ENCODE measurements at places on chromosomes 5 and 9.

- no peak for DNase-seq
Measured at GRCh38 chr9:110951805-110952539, 86.3 kb downstream of the LPAR1 start.

DNA sequence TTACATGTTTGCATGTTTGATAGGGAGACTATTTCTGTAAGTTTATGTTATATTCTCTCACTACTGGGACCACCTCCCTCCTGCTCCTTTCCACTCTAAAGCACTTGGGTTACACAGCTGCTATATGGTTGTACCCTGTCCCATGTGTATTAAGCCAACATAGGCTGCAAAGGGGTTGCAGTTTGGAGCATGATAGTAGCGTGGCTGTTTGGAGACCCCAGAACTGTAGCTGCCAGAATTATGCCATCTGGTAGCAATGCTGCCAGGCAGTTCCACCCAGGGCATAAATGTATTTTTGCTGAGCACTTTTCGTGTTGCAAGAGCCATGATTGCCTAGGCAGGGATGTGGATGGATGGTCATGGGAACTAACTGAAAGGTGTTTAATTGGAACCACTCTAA is 81.8 kb downstream of the CNTLN start:
- DNase-seq: no peak

DNA sequence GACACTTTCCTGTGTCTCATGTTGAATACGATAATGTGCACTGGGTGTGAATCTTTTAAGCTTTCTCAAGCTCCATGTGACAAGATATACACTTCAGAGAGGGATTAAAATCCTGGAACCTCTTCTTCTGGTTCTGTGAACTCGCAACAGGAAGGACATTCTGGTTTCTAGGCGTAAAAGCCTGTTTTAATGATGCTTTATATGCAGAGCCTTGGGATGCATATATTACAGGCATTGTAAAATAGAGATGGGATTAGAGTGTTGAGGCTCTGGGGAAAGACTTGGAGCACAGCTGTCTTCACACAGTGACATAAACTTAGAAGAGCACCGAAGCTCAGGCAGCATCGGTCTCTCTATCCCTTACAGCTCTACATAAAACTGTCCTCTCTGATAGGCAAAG is 107.7 kb upstream of the SV2C start:
- no peak for DNase-seq

DNA sequence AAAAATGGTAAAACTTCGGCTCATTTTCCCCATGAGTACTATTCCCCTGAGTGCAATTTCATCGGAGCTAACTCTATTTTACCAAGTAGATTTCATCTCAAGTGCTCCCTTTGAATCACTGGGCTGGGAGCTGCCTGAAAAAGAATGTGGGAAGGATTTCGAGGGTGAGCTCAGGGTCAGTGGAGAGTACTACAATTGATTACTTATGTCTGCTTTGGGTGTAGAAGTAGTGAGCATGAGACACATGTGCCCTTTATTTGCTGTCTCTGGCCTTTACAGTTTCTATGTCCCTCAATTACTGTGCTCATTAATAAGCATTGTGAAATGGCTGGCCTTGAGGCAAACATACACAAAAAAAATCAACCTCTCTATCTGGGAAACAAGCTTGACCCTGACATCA is 172.7 kb upstream of the RFX3 start:
- DNase-seq: no peak

- no peak for DNase-seq
Measured at GRCh38 chr5:178433273-178433775, 156.9 kb downstream of the COL23A1 start.

- no peak for DNase-seq
Measured at GRCh38 chr5:100434815-100435214, 100.4 kb upstream of the FAM174A start.

DNA sequence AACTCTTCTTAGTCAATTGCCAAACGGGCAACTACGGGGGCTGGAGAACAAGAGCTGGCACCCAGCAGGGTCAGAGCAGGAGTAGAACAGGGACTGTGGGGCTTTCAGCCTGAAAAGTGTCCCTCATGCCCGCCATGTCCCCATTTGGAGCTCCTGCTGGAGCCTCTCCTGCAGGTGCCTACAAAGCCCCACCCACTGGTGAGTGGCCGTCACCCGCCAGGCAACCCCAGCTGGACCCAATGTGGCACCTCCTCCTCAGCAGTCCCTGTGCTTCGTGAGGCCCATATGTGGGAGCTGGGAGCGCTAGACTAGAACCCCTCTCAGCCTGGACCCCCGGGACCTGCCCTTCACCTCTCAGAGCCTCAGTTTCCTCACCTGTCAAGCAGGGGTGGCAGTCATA is 40.9 kb downstream of the VAV2 start:
- DNase-seq: no peak

GRCh38 chr9:115385383-115386122 is 267.6 kb upstream of the TNC start:
- DNase-seq: no peak

GRCh38 chr5:9037048-9037447 is 508.8 kb downstream of the SEMA5A start:
- DNase-seq: no peak

GRCh38 chr9:110812886-110813285 is 144.3 kb downstream of the MUSK start:
- DNase-seq: no peak

GRCh38 chr9:22457448-22457847 is 10.8 kb downstream of the DMRTA1 start:
- no peak for DNase-seq

- DNase-seq: no peak
Measured at GRCh38 chr5:148807851-148808250, 18.6 kb upstream of the ADRB2 start.

- DNase-seq: no peak
Measured at GRCh38 chr5:31921852-31922305, 252.2 kb downstream of the GOLPH3 start.

DNA sequence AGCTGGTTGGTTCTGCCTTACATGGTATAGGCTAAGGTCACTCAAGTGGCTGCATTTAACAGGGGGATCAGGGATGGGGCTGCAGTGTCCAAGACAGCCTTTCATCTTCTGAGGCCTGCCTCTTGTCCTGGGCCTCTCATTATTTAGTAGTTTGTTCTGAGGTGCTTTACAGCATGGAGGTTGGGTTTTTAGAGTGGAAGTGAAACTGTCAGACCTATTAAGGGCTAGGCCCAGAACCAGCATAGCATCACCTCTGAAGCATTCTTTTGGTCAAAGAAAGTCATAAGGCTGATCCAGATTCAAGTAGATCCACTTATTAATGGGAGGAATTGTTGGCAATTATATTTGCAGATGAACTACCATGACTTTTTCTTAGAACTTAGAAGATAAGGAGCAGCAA is 146.0 kb upstream of the NMUR2 start:
- DNase-seq: no peak

- peak; percentile 66 for DNase-seq
Measured at GRCh38 chr5:14351845-14352712, 208.9 kb downstream of the TRIO start.

GRCh38 chr9:86287013-86287412 is 4.7 kb upstream of the ISCA1 start:
- DNase-seq: no peak

DNA sequence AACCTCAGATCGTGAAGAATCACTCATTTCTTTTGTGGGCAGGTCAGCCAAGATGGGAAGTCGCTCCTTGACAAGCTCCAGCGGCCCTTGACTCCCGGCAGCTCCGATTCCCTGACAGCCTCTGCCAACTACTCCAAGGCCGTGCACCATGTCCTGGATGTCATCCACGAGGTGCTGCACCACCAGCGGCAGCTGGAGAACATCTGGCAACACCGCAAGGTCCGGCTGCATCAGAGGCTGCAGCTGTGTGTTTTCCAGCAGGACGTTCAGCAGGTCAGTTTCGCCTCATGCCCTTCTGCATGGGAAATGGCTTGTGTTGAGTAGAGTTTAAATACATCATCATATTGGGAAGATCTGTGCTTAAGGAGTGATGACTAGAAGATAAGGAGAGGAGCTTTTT is 173.3 kb downstream of the TRIO start:
- DNase-seq: peak; percentile 22

GRCh38 chr5:73189871-73190376 is 16.9 kb downstream of the TMEM174 start:
- DNase-seq: no peak

- DNase-seq: no peak
Measured at GRCh38 chr5:109713453-109713852, 23.7 kb downstream of the MAN2A1 start.

- DNase-seq: no peak
Measured at GRCh38 chr5:10106806-10107205, 142.9 kb downstream of the ATPSCKMT start.

- peak; percentile 62 for DNase-seq
Measured at GRCh38 chr9:16364347-16364746, 506.1 kb downstream of the BNC2 start.

GRCh38 chr9:90943341-90943740 is 141.7 kb downstream of the SYK start:
- no peak for DNase-seq

- DNase-seq: no peak
Measured at GRCh38 chr5:91384671-91385430, 1.7 kb upstream of the ARRDC3 start.

DNA sequence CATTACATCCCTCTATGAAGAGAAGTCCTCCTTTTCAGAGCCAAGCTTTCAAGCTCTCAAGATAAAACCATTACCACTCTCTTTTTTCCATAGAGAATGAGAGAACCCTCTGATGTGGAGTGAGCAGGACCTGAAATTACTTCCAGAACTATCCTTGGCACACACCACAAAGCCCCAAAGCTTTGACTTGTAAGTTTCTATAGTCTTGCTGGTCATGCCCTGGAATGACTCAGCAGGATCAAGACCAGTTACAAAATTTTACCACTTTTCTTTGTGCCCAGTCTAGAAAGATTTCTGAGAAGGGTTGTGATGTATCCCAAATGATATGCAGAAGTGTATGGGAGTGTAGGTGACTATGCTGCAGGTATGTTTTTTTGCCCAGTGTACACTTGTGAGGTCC is 760.6 kb downstream of the TLE1 start:
- no peak for DNase-seq

DNA sequence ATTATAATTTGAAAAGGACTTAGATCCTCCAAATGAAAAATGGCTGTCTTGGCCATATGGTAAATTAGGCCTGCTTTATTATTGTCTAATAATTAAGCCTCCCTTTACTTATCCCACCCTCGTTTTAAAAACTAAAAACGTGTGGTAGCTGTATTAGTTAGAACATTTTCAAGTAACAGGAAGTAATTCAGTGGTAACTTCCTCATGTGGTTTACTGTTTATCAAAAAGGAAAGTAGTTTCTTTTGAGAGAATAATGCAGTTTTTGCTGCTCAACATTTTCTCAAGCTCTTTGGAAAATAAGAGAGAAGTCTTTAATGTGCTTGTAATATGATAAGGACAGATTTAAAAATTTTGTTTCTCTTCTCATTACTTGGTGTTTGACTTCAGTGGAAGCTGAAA is 26.0 kb downstream of the ZCCHC7 start:
- DNase-seq: no peak

- DNase-seq: no peak
Measured at GRCh38 chr9:4177970-4178758, 121.7 kb downstream of the GLIS3 start.

DNA sequence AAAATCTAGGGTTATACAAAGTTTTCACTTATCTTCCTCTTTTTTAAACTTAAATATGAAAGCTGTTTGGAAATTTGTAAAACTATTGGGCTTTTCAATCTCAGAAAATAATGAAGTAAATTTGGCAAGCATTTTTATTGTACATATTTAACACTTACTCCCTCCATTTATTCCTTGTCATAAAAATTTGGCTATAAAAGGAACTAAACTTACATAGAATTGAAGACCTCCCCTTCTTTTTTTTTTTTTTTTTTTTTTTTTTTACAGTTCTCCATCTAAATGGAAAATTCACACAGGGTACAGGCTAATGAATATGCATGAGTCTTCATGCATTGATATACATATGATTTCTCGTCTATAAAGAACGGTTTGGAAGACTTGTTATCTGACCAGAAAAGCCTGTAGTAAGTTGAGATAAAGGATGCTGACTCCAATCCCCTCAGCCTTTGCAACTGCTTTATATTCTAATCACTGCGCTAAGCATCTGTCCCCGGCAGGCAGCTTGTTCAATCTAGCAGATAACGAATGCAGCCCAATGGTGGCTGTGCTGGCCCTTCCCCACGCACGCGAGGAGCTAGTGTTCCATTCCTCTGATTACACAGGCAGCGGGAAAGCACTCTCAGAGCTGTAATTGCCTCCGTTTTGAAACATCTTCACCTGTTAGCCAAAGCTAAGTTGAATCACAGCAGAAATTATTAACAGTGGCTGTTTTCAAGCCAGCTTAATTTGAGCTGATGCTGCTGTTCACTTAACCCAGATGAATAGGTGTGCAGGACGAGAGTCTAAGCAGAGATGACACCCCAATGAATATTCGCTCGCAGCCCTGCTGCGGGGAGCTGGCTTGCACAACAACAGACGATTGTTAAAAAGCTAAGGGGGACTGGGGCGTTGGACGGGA is 453.8 kb upstream of the ZNF608 start:
- no peak for DNase-seq

DNA sequence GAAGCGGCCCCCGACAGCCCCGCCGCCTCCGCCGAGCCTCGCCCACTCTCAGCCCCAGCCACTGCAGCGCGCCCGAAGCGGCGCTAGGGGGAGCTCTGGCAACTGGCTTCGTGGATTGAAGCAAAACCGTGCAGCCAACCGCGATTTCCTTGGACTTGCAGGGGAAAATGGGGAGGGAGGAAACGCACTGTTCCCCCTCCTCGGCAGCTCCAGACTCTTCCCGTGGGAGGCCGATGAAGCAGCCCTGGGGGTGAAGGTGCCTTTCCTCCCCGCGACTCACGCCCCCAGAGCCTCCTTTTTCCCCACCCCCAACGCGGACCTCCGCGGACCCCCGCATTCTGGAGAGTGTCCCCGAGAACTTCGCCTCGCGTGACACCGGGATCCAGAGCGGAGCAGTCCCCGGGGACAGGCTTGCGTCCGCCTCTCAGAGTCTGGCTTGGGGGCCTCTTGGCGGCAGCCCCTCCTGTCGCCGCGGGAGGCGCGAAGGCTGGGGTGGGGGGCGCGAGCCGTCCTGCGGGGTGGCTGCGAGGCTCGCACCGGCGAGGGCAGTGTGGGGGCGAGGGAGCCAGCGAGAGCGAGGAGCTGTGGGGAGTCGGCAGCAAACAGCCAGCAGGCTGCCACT is 3.8 kb downstream of the IER5L start:
- peak; percentile 93 for DNase-seq

GRCh38 chr5:141734501-141735229 is 52.6 kb upstream of the ARAP3 start:
- no peak for DNase-seq

- DNase-seq: no peak
Measured at GRCh38 chr9:32807217-32807616, 23.9 kb downstream of the TMEM215 start.

DNA sequence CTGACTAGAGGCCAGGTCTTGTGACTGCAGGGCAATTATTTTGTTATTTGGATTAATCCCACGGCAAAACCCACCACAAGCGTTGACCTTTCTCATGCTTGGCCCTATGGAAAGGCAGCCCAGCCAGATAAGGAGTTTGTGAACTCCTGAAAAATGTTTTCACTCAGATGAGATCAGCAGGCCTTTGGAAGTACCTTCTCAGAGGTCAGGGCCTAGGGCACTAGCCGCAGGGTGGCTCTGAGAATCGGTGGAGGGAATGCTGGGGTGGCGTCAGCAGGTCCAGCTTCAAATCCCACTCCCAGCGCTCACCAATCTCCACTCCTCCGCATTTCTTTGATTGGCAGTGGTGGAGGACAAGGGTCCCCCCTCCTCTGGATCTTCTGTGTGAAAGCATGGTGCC is 194.4 kb downstream of the GADD45G start:
- no peak for DNase-seq

GRCh38 chr5:147303976-147304375 is 69.2 kb downstream of the STK32A start:
- no peak for DNase-seq
